Stimulated activated CD4-positive, alpha-beta T cell treated with anti-CD3 and anti-CD28 coated beads, Interleukin-4, amount 100 ng/mL, for 1 hour (primary cell): ENCODE measurements at places on chromosomes 5 and 9.
A peak's percentile ranks its signal among the peaks of the same experiment; 100 is the strongest.

DNA sequence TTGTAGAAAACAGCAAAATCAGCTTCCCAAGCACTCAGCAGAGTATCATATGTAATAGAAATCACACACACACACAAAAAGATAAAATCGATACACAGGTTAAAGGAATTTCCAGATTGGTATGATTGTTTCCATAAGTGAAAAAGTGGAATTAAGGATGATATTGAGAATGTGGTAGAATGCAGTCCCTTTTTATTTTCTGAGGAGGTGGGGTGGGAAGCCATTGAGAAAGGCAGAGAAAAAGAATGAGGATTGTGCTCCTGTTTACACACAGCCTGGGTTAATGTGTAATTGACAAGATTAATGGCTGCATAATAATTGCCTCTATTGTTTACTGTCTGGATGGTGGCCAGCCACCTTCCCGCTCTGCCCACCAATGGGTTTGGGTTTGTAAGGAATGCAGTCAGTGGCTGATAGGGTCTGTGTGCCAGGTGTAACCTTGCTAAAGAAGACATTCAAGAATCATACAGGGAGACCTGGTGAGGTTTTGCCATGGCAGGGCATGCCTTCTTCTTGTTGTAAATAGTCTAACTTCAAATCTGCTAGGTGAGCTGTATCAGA, 177.2 kb upstream of the MAP3K1 start:
- no peak for DNase-seq

GRCh38 chr9:18594837-18595236, 120.9 kb downstream of the ADAMTSL1 start:
- no peak for DNase-seq

GRCh38 chr9:94623253-94623652, 16.1 kb downstream of the FBP1 start:
- DNase-seq, result peak; percentile 25

DNA sequence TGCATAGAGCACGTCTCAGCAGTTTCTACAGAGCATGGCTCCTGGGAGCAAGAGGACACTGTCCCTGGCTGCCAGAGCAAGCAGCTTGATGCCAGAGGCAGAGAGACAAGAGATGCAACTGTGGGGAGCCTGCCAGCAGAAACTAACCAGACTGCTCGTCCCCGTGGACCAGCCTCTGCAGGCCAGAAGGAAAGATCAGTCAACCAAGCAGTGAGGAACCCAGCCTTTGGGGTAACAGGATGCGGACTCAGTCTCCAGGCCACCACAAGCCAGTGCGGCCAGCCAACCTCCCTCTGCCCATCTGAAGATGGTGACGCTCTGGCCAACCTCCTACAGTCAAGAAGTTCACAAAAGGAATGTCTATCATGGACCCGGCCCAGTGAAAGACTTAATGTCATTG, 3.7 kb downstream of the SURF4 start:
- DNase-seq, result no peak

- no peak for DNase-seq
These were observed 8.5 kb downstream of the NKD2 start for GRCh38 chr5:1017056-1017455.

DNA sequence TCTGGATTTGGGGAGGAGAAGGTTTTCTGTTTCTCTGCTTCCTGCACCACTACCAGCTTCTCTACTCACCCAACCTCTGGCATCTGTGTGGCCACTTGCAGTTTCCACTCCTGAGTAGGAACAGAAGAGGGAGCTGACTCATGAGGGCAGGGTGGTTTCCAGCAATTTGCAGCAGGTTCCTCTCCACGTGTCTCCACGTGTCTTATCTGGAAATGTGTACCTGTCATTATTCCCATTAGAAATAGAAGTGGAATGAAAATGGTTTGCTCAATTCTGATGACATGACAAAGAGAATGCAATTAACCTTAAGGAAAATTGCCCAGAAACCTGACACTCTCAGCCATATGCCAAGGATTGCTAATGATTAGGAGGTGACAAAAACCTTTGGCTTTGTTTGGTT, 33.0 kb downstream of the EGFLAM start:
- DNase-seq, result no peak

DNA sequence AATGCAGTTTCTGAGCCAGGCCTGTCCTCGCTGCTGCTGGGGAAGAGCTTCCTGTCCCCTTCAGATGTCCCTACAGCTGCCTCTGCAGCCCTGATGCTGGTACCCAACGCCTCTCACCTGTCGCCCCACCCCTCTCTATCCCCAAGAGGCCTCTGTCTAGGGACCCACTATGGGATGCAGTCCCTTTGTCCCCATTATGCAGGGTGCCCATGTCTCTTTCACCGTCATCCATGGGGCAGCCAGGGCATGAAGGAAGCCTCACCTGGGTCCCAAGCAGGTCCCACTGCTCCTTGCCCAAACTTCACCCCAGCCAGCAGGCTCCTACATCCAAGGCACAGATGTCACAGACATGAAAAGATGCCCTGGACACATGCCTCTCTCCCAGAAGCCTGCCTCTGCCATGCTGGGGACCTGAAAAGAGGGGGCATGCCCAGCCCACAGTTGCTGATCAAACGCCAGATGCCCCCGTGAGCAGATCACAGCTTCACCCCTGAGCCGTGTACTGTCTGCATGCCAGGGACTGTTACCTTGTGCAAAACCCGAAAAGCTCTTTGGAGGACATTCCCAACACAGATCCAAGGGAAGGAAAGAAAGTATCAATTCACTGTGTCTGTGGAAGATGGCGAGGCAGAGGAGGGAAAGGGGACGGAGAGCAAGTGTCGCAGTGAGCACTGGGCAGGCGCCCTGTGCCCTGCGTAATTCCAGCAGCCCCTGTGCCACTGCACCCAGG, 81.0 kb downstream of the ADAMTS2 start:
- DNase-seq, result no peak

DNA sequence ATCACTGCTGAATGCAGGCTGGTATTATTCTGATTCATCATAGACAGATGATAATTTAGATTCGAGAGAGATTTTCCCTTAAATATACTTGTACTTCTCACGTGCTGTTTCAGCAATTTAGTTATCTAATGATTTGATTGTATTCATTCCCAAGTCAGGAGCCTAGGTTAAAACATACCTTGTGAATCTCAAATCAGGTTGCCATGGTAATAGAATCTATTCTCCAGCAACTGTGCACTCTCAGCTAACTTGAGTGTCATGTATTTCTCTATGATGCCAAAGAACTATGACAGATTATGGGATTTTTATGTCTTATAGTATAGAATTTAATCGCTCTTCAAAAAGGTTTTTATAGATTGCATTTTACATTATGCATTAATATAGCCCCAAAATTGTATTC, 315.3 kb downstream of the GABRG2 start:
- DNase-seq, result no peak

GRCh38 chr5:59416451-59416850, 477.1 kb downstream of the PDE4D start:
- no peak for DNase-seq

DNA sequence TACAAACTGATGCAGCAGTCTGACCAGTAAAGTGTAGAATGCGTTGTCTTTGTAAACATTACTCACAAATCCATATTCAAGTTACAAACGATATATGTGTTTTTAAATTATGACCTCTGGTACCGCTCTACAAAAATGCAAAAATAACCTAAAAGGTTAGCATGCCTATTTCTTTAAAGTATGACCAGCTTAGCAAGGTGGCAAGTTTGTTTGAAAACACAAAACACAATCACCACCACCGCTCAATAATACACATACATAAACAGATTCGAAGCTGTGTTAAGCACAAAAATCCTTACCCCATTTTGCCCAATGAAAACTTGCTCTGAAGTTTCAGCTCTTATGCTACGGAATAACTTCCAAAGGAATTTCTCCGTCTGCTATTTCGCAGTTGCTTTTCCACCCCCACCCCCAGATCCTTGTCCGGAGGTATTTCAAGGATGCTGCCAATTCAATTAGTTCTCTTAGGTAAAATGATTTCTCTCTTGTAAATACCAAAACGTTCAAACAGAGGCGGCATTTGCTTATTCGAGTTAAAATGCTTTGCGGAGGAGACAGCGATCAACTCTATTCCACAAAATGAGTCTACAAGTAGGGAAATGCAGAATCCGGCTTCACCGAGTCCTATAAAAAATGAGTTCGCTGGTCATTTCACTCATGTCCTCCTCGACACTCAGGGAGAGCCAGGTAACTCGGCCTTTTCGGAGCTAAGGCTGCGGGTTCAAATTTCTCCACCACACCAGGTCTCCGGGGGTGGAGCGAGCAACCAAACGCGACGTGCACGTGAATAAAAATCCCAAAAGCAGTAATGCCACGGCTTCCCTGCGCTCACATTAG, 1.2 kb downstream of the HOMER1 start:
- DNase-seq, result peak; percentile 4

GRCh38 chr9:3332802-3333201, 193.0 kb downstream of the RFX3 start:
- DNase-seq, result no peak

GRCh38 chr9:93197670-93198069, 13.7 kb downstream of the WNK2 start:
- DNase-seq, result no peak

- DNase-seq, result no peak
These were observed 70.1 kb downstream of the TRIO start for GRCh38 chr5:14213253-14213652.

GRCh38 chr5:126138281-126138931, 284.8 kb upstream of the GRAMD2B start:
- no peak for DNase-seq

GRCh38 chr5:154784856-154785255, 29.7 kb downstream of the LARP1 start:
- no peak for DNase-seq

GRCh38 chr9:132214027-132214622, 52.3 kb downstream of the NTNG2 start:
- no peak for DNase-seq

- DNase-seq, result no peak
These were observed 1.2 kb downstream of the SPATA24 start for GRCh38 chr5:139402561-139403158.

- no peak for DNase-seq
These were observed 114.4 kb downstream of the SEC61B start for GRCh38 chr9:99336531-99336930.

DNA sequence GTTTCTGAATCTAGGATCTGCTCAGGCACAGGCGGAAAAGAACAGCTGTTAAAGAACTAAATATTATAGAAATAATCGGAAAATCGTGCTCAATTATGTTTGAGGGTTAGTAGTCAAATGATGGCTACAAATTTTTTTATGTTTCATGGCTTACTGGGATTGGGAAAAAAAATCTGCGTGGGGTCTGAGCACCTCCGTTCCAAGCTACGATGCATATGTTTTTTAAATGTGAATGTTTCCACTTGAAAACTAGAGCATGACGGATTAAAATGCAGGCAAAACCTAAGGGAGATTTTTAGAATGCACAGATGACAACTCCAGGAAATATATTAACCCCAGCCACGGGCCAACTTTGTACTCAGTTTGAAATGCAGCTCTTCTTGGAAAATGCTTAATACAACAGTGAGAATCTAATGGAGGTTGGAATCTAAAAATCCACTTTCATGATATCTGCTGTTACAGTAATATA, 5.3 kb downstream of the OTP start:
- DNase-seq, result no peak

DNA sequence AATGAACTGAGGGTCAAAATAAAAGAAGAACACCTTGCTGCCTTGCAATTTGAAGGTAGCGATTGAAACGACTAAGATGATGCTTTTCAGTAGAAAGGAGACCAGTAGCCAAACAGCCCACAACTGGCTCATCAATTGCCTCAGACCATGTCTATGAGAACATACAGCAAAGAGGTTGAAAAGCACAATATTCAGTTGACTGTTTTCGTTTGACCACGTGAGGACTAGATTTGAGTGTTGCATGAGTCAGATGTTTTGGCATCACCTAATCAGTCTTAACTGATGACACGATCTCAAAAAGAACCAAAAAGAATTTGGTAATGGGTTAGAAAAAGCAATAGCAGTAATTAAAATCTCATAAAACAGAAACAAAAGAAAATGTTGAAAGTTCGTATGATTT, 82.7 kb upstream of the IL7R start:
- DNase-seq, result no peak

- no peak for DNase-seq
These were observed 19.1 kb downstream of the FGD3 start for GRCh38 chr9:92966518-92966800.

GRCh38 chr5:145465474-145466263, 369.5 kb downstream of the PRELID2 start:
- no peak for DNase-seq

DNA sequence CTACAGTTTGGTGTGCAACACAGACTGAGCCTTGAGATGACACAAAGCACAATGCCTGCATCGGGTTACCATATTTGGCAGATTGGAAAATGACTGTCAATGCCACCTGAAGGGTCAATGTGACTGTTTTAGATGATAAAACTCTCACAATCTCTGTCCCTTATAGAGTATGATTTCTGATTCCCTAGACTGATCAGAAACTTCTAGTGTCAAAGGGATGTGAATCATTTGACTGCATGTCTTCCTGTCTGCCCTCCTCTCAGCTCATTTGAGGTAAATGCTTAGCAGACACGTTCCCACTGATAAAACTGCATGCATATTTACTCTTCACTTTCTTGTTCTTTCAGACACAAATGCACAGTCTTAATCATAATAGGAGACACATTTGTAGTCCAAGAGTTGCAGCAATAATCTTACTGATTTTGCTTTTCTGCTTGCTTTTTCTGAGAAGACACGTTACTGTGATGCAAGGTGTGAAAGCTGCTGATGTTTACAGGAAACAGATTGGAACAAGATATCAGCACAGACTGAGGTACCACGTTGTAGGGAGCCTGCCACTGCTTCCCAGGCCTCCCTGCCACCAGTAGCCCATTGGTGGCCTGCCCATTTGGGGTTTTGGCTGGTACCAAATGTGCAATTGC, 77.8 kb downstream of the GCNT4 start:
- DNase-seq, result no peak

GRCh38 chr9:33517373-33517772, 6.7 kb upstream of the ANKRD18B start:
- no peak for DNase-seq

GRCh38 chr5:3343211-3343610, 252.4 kb upstream of the IRX1 start:
- no peak for DNase-seq

GRCh38 chr5:57862942-57863341, 380.3 kb upstream of the ACTBL2 start:
- no peak for DNase-seq

GRCh38 chr5:131067636-131068035, 97.4 kb downstream of the HINT1 start:
- no peak for DNase-seq

- no peak for DNase-seq
These were observed 208.9 kb upstream of the DMRTA1 start for GRCh38 chr9:22237497-22238363.

DNA sequence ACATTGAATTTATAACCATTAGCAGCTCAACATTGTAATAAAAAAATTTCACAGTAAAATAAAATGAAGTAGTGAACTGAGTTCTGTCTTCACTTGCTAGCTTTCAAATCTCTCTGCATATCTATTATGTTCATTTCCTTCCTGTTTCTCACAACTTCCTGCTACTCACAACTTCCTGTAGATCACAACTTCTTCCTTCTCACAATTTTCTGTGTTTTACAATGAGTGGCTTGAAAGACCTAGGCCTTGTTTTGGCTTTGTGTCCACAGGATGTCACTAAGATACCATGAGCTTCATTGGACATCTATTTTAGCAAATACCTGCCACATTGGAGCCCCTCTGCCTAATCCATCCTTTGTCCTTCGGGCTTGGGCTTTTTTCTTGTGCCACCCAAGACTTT, 480.3 kb upstream of the ADAMTS16 start:
- DNase-seq, result no peak
